ENCODE measurements at places on chromosomes 16 and 17.

DNA sequence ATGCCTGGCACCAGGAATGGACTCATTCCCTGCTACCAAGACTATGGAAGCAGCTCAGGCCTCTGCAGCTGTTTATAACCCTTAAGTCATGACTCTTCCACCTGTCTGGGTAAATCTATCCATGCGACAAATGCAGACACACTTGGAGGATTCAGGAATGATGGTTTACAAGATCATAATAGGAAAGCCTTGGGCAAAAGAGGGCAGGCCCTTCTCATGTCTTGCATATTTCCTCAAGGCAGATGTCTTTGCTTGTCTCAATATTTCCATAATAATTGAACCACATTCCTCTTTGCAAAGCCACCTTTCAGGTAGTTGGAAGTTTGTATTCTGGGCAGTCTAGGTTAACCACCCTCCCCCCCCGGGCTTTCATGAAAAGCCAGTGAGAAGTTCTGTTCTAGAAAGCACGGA is 884 bp upstream of the JPT1 start:
- no peak for DNase-seq

- peak; percentile 93 for DNase-seq
Observed at GRCh38 chr16:4293822-4294457, 21.1 kb upstream of the TFAP4 start.

GRCh38 chr17:63173903-63174302 is 207.9 kb downstream of the TANC2 start:
- no peak for DNase-seq

- DNase-seq = peak; percentile 47
Observed at GRCh38 chr16:642189-643049, 791 bp downstream of the MCRIP2 start.

DNA sequence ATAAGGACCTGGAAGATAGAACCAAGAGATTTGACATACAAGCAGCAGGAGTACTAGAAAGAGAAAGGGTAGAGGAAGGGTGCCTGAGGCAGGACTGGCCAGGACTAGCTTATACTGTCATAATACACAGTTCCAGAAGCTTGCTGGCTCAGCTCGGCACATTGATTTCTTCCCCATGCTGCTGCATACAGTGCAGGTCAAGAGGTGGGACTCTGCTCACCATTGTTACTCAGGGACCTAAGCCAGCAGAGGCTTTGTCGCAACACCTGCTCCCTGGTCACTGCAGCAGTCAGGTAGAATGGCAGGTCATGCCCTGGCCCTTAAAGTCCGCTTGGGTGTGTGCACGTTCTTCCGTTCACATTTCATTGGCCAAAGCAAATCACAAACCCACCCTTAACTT is 32.8 kb downstream of the LDHD start:
- DNase-seq = no peak

GRCh38 chr17:28055546-28056275 is 13.2 kb downstream of the NLK start:
- no peak for DNase-seq

DNA sequence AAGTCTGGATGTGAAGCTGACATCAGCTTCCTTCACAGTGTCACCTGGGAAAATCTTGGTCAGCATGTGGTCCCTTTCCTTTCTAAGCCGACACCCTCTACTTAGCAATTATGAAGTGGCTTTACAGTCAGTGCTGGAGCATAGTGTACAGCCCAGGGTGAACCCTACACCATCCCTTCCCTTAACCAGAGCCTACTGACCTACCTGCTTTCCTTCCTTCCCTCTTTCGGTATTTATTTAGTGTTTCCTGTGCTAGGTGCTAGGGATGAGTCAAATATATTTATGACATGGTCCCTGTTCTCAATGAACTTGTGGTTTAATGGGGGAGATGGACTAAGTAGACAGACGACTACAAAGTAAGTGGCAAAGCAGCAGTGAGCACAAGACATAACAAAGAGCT is 77.5 kb downstream of the CDK5R1 start:
- DNase-seq = no peak

- DNase-seq = no peak
Observed at GRCh38 chr16:49822649-49823370, 33.1 kb downstream of the ZNF423 start.

Data from adipocyte (in vitro differentiated cells).